Left ventricle myocardium inferior (tissue), 1 donor: ENCODE measurements at places on chromosomes 5 and 9.

DNA sequence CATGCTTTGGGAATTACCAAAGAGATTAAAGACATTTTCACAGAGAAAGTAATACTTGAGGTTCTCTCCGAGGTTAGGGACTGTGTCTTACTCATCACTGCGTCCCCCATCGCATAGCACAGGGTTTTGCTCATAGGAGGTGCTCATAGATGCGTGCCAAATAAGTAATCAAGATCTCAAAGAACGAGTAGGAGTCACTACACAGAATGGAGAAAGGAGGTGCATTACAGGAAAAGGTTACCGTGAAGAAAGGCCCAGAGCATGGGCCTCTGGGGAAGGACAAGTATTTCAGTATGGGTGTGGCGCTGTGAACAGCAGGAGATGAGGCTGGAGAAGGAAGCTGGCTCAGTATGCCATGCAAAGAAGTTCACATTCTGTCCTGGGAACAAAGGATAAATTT, 182.4 kb downstream of the ACTL7B start:
- DNase-seq = no peak

DNA sequence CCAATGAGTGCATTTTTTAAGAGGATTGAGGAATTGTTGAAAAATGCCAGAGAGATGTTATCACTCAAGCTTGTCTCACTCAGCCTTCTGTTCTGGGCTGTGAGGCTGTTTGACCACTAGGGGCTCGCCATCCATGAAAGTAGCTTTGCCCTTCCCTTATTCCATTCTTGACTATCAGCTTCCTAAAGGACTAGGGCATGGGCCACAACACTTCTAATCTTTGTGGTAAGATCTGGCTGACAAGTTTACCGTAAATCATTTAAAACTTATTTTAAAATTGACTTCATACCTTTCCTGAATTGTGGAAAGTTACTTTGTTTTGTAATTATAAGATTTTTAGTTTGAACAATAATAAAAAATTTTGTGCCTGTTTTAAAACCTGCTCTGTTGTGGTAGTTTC, 49.5 kb downstream of the TJP2 start:
- DNase-seq = no peak

DNA sequence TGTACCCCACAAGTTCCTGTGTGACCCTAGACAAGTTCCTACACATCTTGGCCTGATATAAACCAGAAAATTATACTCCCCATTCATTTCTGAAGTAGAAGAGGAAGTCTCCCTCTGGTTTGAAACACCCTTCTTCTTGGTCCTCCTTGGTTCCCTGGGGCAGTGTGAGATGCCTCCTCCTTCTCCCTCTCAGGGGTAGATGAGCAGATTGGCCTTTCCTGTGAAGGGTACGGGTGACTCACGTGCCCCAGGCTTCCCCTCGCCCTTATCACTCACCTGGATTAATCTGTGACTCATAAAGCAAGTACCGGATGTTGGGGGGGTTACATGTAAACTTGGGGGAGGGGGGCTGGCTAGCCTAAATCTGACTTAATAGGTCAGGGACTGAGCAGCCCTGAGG, 11.1 kb upstream of the AQP3 start:
- no peak for DNase-seq

- DNase-seq = no peak
These were observed 102.3 kb upstream of the LARP1 start for GRCh38 chr5:154652746-154653417.

DNA sequence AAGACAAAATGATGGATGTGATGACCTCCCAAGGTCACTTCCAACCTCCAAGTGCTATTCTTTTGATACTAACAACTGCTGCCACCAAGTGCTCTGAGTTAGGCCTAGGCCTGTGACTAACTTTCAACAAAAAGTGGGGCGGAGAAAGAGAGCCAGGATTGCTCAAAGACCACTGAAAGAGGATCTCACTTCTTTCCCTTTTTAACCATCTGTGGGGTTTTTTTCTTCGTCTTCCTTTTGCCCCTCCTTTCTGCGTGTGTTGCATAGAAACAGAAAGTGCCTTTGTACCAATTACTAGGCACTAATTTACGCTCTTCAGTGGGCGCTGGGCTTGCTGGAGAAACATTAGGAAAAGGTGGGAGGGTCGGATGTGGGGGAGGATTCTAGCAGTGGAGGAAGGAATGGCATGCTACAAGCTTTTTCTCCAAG, 8.0 kb downstream of the KLF9 start:
- no peak for DNase-seq

GRCh38 chr9:33880211-33881089, 63.5 kb downstream of the UBE2R2 start:
- no peak for DNase-seq

- peak; percentile 15 for DNase-seq
These were observed 50.6 kb downstream of the FBXL7 start for GRCh38 chr5:15550502-15551112.

GRCh38 chr9:6040077-6040476, 24.7 kb upstream of the RANBP6 start:
- DNase-seq = no peak

- DNase-seq = no peak
These were observed 878.9 kb upstream of the WWC1 start for GRCh38 chr5:167412556-167412955.

GRCh38 chr5:109326919-109327318, 82.9 kb downstream of the PJA2 start:
- no peak for DNase-seq

GRCh38 chr5:110687485-110687884, 39.0 kb downstream of the TMEM232 start:
- no peak for DNase-seq

DNA sequence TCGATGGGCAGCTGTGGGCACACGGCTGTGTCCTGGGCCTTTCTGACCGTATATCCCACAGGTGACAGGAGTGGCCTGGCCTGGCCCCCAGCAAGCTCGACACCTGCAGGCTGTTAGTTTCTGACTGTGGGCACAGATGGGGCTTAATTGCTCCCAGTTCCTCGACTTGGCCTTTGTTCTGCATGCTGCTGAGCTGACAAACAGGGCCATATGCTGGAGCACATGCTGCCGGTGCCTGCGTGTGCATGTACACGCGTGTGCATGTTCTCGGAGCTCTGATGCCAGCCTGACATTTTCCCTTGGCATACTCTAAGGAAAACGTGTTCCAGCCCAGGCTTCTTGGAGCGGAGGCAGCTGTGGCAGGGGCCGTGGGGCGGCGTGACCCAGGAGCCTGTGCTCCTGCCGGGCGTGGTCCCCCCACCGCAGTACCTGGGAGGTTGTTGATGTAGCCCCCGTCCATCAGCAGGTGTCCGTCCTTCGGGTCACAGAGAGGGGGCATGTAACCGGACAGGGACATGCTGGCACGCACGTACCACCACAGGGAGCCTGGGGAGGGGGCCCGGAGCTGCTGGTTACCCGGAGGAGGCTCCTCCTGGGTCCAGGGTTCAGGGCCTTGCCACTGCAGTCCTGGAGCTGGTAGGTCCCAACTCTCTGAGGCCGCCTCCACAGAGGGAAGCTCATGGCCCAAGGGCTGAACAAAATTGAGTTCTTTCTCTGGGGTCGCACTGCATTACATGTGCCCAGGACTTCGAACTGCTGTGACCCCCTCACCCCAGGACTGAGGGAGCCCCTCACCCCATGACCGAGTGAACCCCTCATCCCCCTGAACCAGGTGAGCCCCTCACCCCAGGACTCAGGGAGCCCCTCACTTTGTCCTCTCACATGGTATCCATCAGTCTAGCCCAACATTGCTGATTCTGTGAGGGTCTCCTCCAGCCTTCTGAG, 4.1 kb upstream of the NSMF start:
- no peak for DNase-seq

GRCh38 chr5:155556700-155557099, 543.1 kb downstream of the KIF4B start:
- DNase-seq = no peak

GRCh38 chr5:132479111-132479951, 11.2 kb downstream of the IRF1 start:
- DNase-seq = no peak

GRCh38 chr9:68493958-68494577, 46.6 kb downstream of the TMEM252 start:
- DNase-seq = no peak

DNA sequence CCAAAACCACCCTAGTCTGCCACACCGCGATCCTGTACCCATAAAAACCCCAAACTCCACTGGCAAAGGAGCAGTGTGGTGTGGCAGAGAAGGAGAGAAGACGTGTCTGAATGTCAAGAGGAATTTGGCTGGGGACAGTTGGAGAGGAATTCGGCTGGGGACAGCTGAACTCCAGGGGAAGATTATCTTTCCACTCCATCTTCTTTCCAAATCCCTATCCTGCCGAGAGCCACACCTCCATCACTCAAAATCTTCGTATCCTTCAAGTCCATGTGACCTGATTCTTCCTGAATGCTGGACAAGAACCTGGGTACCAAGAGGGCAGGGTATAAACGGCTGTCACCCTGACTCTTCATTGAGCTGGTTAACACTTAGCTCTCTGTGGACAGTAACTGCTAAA, 448.1 kb downstream of the ARHGEF28 start:
- no peak for DNase-seq

- no peak for DNase-seq
These were observed 77.5 kb upstream of the ZNF169 start for GRCh38 chr9:94181408-94182181.

DNA sequence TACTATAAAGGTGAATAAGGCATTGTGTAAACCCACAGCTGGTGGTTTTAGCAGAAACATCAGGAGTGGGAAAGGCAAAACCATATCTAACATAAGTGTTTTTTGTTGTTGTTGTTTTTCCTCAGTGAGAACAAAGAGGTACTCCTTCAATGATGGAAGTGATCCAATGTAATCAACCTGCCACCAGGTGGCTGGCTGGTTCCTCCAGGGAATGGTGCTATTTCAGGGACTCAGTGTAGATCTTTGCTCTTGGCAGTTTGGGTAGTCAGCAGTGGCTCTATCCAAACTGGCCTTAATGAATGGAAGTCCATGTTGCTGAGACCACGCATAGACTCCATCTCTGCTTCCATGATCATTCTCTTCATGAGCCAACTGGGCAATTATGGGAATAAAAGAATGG, 10.8 kb downstream of the DMRTA1 start:
- no peak for DNase-seq

- no peak for DNase-seq
These were observed 64.5 kb downstream of the RCL1 start for GRCh38 chr9:4857163-4857810.

- no peak for DNase-seq
These were observed 32.7 kb upstream of the NOTCH1 start for GRCh38 chr9:136578626-136578914.

DNA sequence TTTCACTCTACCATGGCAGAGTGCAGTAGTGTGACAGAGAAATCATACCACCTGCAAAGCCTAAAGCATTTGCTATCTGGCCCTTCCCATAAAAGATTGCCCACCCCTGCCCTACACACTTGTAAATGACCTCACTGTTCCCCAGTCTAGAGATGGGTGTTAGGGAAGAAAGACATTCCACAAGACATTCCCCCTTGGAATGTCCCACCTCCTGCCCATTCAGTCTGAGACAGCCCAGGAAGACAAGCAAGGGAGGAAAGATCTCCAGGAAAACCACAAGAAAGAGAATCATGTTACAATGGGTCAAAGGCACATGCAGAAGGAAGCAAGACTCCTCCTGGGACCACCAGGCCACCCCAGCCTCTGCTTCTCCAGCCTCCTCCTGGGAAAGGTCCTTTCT, 230.0 kb downstream of the AGTPBP1 start:
- DNase-seq = no peak

DNA sequence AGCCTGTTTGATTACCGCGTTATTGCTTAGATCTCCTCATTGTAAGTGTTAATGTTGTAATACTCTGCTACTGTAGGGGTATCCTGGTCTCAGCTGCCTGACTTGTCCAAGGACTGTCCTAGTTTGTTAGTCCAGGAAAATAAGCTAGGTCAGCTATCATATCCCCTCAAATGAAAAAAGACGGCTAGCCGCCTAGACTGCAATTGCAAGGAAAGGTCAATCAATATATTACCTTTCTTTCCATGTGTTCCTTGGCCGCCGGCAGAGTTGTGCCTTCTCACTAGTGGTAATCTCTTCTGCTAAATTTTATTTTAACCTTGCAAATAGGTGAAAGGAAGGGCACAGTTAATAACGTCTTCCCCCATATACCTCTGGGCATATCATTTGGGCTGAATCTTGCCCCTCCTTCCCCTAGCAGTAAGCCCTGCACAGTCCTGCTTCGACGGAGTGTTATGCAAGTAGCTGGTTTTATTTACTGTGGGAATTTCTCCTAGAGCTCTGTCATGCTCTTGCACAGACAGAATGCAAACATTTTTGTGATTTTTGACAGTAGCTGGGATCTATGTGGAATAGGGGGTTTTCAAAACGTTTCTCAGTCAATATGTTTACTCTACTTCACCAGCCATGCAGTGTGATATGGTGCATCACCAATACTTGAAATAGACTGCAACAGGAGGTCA, 288.5 kb downstream of the MAST4 start:
- no peak for DNase-seq

DNA sequence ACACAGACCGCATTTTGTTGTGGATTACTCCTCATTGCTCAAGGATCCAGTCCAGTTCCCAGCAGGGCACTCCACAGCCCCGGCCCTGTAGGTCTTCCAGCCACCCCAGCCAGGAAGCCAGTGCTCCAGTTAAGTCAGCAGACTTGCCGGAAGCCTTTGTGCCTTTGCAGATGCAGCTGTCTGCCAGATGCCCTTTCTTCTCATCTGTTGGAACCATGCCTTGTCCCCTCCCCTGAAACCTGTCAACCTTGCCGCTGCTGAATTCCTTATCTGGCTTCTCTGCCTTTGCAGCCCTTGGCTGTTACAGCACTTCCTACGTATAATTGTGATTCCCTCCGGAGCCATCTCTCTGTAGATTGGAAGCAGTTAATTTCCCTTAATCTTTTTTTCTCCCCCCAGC, 28.4 kb downstream of the PSAT1 start:
- no peak for DNase-seq
